Upper lobe of right lung (tissue), 1 donor: ENCODE measurements at places on chromosomes 5 and 9. TPM values are rescaled to one million over a fixed set of nuclear protein-coding genes. Genes with fewer than 3 reads are reported as not detected.
A peak's percentile ranks its signal among the peaks of the same experiment; 100 is the strongest.

DNA sequence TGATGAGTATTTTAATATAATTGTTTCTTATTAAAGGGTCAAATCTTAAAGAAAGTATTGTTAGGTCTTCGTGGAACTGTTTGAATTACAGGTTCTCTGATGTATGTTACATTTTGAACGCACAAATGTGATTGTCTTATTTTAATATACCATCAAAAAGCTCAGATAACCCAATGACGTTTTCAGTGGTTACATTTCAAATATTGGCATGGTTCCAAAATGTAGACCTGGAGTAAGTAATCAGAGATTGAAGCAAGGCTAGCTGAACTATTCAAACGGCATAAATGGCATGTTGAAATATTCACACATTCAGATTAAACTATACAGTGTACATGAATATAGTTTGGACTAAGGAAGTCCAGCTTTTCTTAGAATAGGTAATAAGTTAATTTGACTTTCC is 281.7 kb upstream of the EFNA5 start:
- no peaks in the 10 kb centered on the region for H3K36me3 ChIP-seq
- no peak overlapping the region for H3K27ac ChIP-seq
- H3K4me3 ChIP-seq: no peak overlapping the region
- no peaks in the 10 kb centered on the region for H3K4me1 ChIP-seq
- no peaks in the 10 kb centered on the region for H3K27me3 ChIP-seq

DNA sequence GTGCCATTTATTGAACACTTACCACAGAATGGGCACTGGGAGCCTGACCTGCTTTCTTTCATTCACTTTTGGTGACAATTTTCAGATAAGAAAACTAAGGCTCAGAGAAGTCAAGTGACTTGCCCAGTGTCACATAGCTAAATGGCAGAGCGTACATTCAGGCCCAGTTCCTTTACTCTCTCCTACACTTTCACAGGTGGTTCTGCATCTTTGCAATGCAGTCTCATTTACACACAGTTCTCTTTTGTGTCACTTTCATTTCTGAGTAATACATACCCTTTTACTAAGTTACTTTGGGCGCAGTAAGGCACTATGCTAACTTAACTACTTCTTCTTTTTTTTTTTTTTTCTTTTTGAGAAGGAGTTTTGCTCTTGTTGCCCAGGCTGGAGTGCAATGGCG is 8.3 kb downstream of the NFIL3 start:
- peak overlapping the region; percentile 5 for H3K27ac ChIP-seq
- no peak for DNase-seq
- H3K36me3 ChIP-seq: peaks cover 4% of the 10 kb centered on the region
- no peak overlapping the region for H3K4me3 ChIP-seq

- H3K4me3 ChIP-seq: no peak overlapping the region
- no peaks in the 10 kb centered on the region for H3K36me3 ChIP-seq
- DNase-seq: no peak
- H3K4me1 ChIP-seq: no peaks in the 10 kb centered on the region
- H3K27ac ChIP-seq: no peak overlapping the region
Measured at GRCh38 chr5:81739291-81739690, 11.6 kb downstream of the SSBP2 start.

DNA sequence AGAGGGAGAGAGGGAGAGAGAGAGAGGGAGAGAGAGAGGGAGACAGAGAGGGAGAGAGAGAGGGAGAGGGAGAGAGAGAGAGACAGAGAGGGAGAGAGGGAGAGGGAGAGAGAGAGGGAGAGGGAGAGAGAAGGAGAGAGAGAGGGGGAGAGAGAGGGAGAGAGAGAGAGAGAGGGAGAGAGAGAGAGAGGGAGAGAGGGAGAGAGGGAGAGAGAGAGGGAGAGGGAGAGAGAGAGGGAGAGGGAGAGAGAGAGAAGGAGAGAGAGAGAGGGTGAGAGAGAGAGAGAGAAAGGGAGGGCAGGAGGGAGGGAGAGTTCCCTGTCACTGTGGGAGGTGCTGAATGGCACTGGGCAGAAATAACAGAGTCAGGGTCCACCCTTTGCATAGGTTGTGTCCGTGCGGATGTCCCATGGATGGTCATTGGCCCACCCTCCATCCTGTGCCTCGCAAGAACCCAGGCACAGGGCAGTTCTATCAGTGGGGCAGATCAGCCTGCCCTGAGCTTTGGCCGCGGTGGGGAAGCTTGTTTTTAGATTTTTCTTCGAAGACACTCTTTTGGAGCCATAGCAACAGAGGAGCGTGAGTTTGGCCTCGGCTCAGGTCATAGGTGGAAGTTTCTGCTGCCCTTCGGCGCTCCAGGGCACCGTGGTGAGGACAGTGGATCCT is 30.1 kb downstream of the ADAMTSL2 start:
- peaks cover 14% of the 10 kb centered on the region for H3K4me1 ChIP-seq
- no peak overlapping the region for H3K4me3 ChIP-seq
- peak overlapping the region; percentile 60 for H3K27ac ChIP-seq
- H3K36me3 ChIP-seq: no peaks in the 10 kb centered on the region
- DNase-seq: no peak
- H3K27me3 ChIP-seq: no peaks in the 10 kb centered on the region

- H3K36me3 ChIP-seq: no peaks in the 10 kb centered on the region
- H3K27ac ChIP-seq: no peak overlapping the region
- no peaks in the 10 kb centered on the region for H3K27me3 ChIP-seq
- no peak overlapping the region for H3K4me3 ChIP-seq
- H3K4me1 ChIP-seq: peaks cover 20% of the 10 kb centered on the region
Measured at GRCh38 chr5:78587775-78588291, 60.7 kb downstream of the LHFPL2 start.

AQP3 gene
- total RNA-seq: 352 TPM

GRCh38 chr5:179113945-179114641 is 53.9 kb downstream of the ZNF354C start:
- DNase-seq: no peak
- H3K4me3 ChIP-seq: no peak overlapping the region
- no peak overlapping the region for H3K27ac ChIP-seq
- no peaks in the 10 kb centered on the region for H3K27me3 ChIP-seq
- H3K36me3 ChIP-seq: no peaks in the 10 kb centered on the region

DNA sequence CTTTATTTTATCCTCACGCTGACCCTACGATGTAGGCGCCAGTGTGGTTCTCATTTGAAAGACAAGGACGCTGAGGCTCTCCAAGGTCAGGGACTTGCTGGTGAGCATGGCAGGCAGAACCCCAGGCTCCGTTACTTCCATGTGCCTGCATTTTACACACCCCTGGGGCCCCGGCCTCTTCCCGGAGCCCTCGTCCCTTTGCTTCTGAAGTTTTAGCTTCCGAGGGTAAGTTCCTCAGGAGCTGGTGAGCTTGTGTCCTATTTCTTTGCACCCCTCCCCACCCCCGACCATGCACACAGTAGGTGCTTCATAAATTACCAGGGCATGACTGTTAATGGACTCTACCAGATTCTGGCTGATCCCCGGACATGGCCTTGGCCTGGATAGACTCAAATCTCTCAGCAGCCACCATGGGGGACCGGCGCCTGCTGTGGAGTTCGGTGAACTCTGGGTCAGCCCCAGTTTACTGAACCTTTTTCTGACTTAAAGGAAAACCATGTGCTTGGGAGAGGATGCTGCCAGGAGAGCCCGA is 59.3 kb upstream of the RNU6ATAC start:
- H3K27ac ChIP-seq: no peak overlapping the region
- peak; percentile 31 for DNase-seq
- no peak overlapping the region for H3K4me3 ChIP-seq
- no peaks in the 10 kb centered on the region for H3K4me1 ChIP-seq
- no peaks in the 10 kb centered on the region for H3K36me3 ChIP-seq

ZNF879 gene
- 6.7 TPM for total RNA-seq

- no peaks in the 10 kb centered on the region for H3K36me3 ChIP-seq
- no peaks in the 10 kb centered on the region for H3K27me3 ChIP-seq
- no peak overlapping the region for H3K4me3 ChIP-seq
- no peak for DNase-seq
- H3K27ac ChIP-seq: no peak overlapping the region
Measured at GRCh38 chr9:37392272-37392671, 30.2 kb upstream of the GRHPR start.

DNA sequence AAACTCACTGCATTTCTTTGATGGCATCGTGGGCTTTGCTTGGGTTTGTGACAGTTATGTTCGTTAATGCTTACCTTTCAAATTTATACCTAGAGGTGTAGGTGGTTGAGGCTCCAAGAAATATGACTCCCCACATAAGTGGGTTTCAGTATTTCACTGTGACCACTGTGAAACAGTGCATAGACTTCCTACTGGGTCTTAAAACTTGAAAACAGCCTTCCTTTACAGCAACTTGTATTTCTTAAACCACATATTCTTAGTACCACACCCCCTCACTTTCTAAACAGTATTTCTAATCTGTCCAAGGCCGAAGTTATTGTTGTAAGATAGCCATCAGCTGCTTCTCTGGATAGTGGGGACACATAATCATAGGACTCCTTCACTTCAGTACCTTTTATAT is 48.3 kb downstream of the TMEFF1 start:
- H3K4me1 ChIP-seq: no peaks in the 10 kb centered on the region
- no peak overlapping the region for H3K4me3 ChIP-seq
- no peaks in the 10 kb centered on the region for H3K36me3 ChIP-seq
- no peak overlapping the region for H3K27ac ChIP-seq
- DNase-seq: no peak

DNA sequence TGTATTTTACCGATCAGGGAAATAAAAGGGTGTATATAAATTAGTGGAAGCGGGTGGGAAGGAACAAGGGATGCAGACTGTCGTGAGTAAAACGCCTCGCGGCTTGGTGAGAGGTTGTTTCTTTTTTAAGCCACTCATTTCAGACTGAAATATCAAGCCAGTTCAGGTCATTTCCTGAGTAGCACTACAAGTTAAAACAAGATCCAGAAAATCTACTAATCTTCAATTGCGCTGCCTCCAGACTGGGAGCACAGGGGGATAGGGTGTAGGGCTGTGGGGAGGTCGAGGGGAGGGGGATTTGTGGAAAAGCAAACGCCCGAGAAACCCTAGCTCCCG is 140.8 kb downstream of the TSSK1B start:
- H3K36me3 ChIP-seq: no peaks in the 10 kb centered on the region
- H3K4me1 ChIP-seq: peaks cover 7% of the 10 kb centered on the region
- no peaks in the 10 kb centered on the region for H3K27me3 ChIP-seq
- peak overlapping the region; percentile 75 for H3K27ac ChIP-seq

DNA sequence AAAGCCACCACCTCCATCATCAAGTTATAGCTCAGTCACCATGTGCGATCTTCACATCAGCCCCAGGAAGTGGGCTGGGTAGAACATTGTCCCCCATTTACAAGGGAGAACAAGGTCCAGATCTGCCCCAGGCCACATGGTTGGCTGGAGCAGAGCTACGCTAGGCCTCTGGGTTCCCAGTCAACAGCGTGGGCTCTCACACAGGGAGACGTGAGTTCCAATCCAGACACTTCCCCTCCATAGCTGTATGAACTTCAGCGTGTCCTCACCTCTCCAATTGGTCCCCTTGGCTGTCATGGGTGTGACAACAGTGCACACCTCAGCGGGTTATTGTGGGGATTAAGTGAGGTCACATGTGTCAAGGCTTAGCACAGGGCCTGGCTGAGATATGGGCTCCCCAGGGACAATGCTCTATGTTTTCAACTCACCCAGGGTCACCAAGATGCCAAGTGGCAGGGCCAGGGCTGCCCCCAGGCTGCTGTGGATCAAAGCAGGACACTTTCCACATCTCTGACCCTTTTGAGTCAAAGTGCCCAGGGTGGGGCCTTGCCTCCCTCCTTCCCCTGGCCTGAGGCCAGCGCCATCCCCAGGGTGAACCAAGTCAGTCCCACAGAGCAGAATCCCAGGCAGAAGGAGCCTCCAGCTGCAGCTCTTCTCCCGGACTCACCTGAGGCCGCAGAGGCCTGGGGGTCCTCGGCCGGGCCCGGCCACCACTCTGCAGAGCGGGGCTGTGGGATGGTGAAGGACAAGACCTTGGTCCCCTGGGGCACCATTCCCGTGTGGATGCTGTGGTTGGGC is 19.8 kb downstream of the AKNA start:
- peaks cover 63% of the 10 kb centered on the region for H3K36me3 ChIP-seq
- H3K27me3 ChIP-seq: no peaks in the 10 kb centered on the region
- H3K4me1 ChIP-seq: peaks cover 64% of the 10 kb centered on the region
- H3K4me3 ChIP-seq: no peak overlapping the region
